Spleen (tissue), 13 donors: ENCODE measurements at places on chromosomes 5 and 9. TPM values are rescaled to one million over a fixed set of nuclear protein-coding genes. Genes with fewer than 3 reads are reported as not detected.

DNA sequence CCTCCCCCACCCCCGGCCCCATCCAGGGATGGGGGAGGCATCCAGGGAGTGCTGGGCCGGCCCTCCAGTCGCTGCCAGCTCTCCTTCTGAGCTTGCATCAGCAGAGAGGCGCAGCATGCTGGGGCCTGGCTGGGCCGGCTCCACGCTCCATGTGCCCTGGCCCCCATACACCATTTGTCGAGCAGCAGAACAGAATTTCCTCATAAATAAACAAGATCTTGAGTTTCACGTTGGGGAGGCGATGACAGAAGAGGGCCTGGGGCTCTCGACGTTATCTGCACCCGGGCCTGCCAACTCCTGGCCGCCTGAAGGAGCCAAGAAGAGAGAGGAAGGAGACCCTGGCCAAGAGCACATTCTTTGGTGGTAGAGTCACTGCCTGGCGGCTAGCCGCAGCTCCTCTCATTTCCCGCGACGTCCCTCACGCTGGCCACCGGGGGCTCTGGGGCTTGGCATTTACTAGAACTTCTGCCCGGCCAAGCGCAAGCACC lies 177.0 kb downstream of the FGF18 start:
- DNase-seq: no peak

DNA sequence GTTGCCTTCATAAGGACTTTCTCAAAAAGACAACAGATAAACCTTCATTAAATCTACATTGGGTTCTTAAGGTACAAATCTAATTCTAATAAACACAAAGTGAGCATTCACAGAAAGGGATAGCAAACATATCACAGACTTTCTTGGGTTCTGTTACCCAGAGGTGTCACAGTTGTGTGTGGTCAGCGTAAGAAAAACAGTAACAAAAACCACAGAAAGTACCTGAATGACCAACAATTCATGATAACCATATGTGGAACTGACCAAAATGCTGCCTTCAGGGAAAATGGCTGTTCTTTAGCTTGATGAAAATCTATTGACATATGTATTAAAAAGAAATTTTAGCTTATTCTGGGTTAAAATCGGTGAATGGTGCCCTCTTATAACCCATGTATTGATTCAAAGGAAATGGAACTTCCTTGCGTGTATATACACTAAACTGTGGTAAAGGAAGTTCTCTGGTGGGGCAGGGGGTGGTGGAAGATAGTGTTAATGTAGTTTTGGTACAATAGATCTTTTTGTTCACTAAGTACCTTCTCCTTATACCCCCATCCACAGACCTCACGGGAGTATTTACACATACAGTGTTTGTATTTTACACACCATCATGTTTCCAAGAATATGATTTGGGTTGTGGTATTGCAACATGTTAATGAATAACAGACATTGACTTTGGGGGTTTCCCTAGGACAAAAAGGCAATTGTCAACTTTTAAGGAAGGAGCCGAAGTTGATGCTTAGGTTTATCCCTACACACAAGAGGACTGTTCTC lies 152.5 kb downstream of the APBA1 start:
- DNase-seq: no peak

The SAPCD2 gene
- total RNA-seq: 2.1 TPM

DNA sequence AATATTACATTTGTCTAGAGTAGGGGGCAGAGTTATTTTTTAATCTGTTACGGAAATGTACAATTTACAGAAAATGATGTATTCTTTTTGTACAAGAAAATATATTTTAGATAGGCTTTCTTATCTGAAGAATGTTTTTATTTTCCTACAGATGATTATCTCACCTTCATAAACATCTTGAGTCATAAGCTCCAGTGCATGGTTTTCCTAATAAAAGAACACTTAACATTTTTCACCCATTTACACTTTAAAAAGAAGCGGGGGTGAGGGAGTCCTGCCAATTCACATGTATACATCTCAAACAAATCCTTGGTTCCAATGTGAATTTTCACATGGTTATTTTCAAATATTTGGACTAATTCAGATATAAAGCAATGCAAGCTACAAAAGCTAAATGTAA lies 85.0 kb downstream of the MLLT3 start:
- no peak for DNase-seq
